Stomach (tissue), 19 donors: ENCODE measurements at places on chromosomes 1 and 21. TPM values are rescaled to one million over a fixed set of nuclear protein-coding genes. Genes with fewer than 3 reads are reported as not detected.

- no peak for DNase-seq
Measured at GRCh38 chr1:168640836-168641235, 64.4 kb downstream of the XCL1 start.

DNA sequence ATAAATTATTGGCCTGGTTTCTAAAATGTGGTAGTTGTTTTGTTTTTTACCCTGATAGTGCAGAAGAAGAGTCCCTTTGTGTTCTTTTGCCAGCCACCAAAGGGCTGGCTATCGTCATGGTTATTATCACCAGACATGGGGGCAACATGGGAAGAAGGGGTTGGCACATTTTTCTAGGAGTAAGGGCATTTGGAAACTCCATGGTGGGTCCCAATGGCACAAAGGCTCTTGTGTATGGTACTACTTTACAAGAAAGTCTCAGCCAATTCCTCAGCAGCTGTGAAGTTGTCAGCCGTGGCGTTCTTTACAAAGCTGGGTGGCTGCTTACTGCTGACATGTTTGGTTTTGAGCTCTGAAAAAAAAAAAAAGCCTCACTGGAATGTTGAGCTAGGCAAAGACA lies 330.4 kb upstream of the ESRRG start:
- DNase-seq, result peak; percentile 12

DNA sequence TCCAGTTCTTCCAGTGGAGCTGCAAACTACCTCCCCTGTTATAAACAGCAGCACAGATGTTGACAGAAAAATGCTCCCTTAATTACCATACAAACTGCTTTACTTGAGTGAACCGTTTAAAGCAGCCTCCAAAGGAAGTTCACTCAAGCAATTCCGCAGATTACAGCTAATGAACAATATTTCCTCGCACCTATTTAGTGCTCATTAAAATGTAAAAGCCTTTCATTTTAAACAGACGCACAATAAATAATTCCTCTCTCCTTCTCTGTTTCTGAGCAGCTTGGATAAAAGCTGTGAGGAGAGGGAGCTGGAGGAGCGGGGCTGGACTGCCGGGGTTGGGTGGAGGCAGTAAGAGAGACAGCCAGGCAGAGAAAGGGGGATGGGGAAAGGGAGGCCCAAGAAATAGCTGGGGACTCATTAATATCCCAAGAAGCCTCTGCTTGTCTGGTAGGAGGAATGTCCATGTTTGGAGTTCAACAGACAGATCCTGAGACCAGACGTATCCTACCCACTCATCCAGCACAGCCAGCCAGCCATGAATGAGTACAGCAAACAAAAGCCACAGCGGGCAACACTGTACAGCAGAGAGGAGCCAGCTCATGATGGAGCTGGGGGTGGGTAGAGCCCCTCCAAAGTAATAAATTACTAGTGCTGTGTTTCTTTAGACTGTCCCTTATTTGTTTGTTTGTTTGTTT lies 227.7 kb downstream of the GPATCH2 start:
- DNase-seq, result no peak

- no peak for DNase-seq
Measured at GRCh38 chr1:169090900-169091311, 15.6 kb upstream of the ATP1B1 start.

GRCh38 chr1:113074237-113074636 lies 1.2 kb downstream of the LRIG2 start:
- no peak for DNase-seq

- no peak for DNase-seq
Measured at GRCh38 chr1:213457186-213457585, 406.1 kb downstream of the RPS6KC1 start.

DNA sequence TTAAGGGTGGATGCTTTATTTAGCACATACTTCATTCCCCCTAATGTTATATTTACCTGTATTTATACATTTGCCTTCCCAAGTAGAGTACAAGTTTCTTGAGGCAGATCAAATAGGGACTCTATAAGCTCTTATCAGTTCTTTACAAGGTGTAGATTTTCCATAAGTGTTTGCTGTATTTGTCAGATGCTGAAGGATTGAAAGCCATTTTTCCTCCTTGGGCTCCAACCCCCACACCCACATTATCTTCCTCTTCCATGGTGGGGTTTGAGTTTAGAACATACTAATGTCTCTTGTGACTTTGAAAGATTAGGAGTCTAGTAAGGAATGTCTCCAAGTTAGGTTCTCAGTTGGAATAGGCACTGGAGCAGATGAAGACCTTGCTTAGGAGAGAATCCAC lies 2.4 kb upstream of the CHI3L2 start:
- DNase-seq, result no peak

GRCh38 chr1:207459008-207459407 lies 4.9 kb downstream of the CR2 start:
- peak; percentile 34 for DNase-seq

DNA sequence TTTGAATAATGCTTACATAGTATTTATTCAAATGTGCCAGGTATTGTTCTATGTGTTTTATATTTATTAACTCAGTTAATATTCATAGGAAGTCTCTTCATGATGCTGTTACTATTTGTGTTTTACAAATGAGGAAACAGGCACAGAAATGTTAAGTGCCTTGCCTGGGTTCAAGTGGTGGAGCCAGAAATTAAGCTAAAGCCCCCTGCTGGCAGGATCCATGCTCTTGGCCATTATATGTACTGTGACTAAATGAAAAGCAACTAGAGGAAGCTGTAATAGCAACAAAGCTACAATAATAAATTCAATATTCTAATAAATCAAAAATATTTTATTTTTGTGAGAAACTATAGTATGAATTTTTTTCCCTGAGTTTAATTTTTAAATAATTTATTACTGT lies 30.0 kb downstream of the IARS2 start:
- DNase-seq, result peak; percentile 20

DNA sequence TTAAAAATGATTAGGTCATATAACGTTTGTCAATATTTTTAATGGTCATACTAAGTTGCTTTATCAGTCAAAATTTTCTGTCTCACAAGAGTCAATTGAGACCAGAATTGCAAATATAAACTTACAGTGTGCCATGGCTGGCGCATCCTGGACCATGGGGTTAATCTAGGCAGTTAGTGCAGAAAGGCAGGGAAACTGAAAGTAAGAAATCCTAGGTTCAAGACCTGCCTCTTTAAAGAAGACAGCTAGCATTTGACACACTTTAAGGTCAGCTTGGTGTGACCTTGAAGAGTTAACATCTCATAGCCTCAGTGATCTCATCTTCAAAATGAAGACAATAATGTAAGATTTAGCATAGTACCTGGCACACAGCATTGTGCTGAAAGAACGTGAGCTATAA lies 210.0 kb upstream of the DAB1 start:
- no peak for DNase-seq

DNA sequence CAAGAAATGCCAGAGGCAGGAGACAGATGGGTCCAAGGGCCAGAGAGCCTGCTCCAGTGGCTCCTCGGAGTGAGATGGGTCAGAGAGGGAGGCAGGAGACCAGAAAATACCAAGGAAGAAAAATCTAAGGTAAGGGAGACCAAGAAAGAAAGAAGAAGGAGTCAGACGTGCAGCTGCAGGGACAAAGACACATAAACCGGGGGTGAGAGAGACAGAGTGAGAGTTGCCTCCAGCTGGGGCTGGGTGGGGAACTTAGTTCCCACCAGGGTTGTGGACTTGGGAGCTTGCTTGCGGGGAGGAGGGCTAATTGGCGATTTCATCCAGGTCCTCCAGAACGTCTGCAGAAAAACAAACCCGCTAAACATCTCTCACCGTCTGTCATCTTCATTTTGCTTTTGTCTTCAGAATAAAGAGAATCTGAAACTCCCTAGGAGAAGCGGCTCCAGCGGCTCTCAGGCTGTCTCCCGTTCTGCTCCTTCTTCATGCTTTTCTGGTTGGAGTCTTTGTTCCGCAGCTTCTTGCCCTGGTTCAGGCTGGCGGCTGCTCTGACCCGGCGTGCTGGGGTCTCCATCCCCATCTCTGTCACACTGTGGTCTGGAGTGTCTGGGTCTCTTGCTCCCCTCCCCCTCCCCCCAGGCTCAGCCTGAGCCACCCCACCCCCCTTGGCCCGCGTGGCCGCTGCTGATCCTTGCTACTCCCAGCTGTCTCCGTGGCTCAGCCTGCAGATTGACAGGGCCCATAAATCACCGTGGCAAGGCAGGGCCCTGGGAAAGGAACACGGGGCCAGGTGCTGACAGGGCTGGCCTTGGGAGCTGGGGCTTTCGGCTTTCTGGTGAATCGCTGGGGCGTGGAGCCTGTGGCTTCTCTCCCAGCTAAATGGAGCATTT lies 66.6 kb downstream of the UBIAD1 start:
- DNase-seq, result peak; percentile 61

GRCh38 chr1:22098752-22099151 lies 44.1 kb downstream of the WNT4 start:
- no peak for DNase-seq

- no peak for DNase-seq
Measured at GRCh38 chr1:87044424-87044823, 130.0 kb downstream of the HS2ST1 start.

DNA sequence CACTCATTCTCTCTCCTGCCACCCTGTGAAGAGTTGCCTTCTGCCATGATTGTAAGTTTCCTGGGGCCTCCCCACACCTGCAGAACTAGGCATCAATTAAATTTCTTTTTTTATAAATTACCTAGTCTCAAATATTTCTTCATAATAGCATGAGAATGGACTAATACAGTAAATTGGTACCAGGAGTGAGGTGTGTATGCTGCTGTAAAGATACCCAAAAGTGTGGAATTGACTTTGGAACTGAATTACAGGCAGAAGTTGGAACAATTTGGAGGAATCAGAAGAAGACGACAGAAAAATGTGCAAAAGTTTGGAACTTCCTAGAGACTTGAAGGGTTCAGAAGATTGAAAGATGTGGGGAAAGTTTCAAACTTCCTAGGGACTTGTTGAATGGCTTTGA lies 308.1 kb upstream of the TMPRSS15 start:
- no peak for DNase-seq

- peak; percentile 48 for DNase-seq
Measured at GRCh38 chr1:22142315-22143064, 407 bp downstream of the WNT4 start.

- no peak for DNase-seq
Measured at GRCh38 chr1:206716870-206717673, 32.4 kb downstream of the MAPKAPK2 start.

- DNase-seq, result no peak
Measured at GRCh38 chr1:10328180-10328963, 70.5 kb upstream of the PGD start.

GRCh38 chr1:101460739-101461138 lies 223.9 kb downstream of the S1PR1 start:
- no peak for DNase-seq

- no peak for DNase-seq
Measured at GRCh38 chr1:76697361-76697760, 169.9 kb upstream of the ST6GALNAC5 start.

GRCh38 chr1:39854314-39854713 lies 29.0 kb downstream of the TRIT1 start:
- no peak for DNase-seq

DNA sequence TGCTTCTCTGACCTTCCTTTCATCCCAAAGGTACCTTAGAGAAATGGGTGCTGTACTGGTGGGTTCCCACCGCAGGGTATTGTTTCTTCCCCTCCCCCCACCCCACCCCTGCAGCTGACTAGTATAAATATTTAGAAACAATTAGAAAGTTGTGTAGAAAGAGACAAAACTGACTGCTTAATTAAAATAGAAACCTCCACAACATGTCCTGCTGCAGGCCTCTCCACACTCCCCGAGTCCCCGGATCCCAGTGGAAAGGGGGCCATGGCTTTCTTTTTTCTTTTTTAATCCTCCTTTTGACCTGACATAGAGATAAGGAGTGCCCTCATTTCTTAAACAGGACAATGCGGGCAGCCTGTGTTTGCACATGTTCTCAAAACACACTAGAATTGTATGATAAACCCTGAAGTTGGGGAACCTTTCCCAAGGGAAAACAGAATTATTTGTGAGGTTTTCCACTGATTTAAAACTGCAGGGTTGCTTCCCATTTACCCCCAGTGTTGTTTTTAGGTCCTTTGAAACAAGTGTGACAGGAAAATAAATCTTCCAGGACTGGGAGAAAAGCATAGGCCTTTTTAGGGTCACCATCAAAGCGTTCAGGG lies 1.7 kb downstream of the RHOU start:
- no peak for DNase-seq

DNA sequence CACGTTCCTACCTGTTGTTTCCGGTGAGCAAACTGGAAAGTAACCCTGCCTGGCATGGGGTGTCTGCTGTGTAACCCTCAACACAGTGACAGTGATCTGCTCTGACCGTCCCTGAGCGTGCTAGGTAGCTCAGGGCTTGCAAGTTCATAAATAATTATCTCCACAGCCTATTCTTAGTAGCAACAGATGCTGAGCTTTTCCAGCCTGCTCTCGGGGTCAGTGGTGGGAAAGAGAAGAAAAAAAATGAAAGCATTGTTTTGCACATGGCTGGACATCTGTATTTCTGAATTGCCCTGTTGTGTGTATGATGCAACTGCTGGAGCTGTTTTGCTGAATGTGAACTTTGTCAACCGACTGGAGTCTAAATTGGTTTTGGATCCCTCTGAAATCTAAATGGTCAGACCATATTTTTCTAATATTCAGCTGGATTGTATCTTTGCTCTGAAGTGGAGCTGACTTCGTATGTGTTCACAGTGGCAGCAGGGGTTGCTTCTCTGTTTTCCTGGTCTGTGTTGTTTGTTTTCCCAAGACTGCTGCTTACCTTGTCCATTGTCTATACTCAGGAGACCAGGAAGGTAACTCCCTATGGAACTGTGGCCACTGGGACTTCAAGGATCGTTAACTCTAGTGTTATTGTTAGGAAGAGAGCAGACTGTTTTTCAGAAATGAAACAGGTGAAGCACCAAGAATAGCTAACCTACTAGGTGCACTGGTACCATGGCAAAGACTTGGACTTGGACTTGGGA lies 27.0 kb downstream of the TGFB2 start:
- no peak for DNase-seq

GRCh38 chr1:172821609-172822274 lies 162.8 kb downstream of the FASLG start:
- DNase-seq, result peak; percentile 33

- no peak for DNase-seq
Measured at GRCh38 chr1:94798462-94798861, 21.7 kb upstream of the SLC44A3 start.

GRCh38 chr1:21534674-21535378 lies 25.6 kb downstream of the ALPL start:
- DNase-seq, result peak; percentile 48

GRCh38 chr21:39439232-39439631 lies 6.3 kb downstream of the LCA5L start:
- no peak for DNase-seq

TIE1 gene
- total RNA-seq, result 36.2 TPM

USP25 gene
- total RNA-seq, result 33.9 TPM

DMBX1 gene
- total RNA-seq, result not detected

OR2W3 gene
- total RNA-seq, result not detected

FCRL1 gene
- total RNA-seq, result not detected

FAM177B gene
- 4.1 TPM for total RNA-seq

DOP1B gene
- 63.2 TPM for total RNA-seq

SH3BP5L gene
- 17.4 TPM for total RNA-seq

C1orf87 gene
- total RNA-seq, result not detected

SLC2A5 gene
- 2.0 TPM for total RNA-seq

DEDD gene
- 26.3 TPM for total RNA-seq

KCNT2 gene
- 0.29 TPM for total RNA-seq

NKAIN1 gene
- total RNA-seq, result not detected

CFAP141 gene
- not detected for total RNA-seq

ARTN gene
- not detected for total RNA-seq

DENND2C gene
- total RNA-seq, result 5.0 TPM

CAPN9 gene
- total RNA-seq, result 68.3 TPM
